Effector CD4-positive, alpha-beta T cell (primary cell): ENCODE measurements at places on chromosomes 16 and 17.

GRCh38 chr17:42442196-42442565 is 16.5 kb upstream of the ATP6V0A1 start:
- no peak for DNase-seq

GRCh38 chr16:64910356-64910755 is 211.5 kb downstream of the CDH11 start:
- no peak for DNase-seq

- no peak for DNase-seq
These were observed 857 bp upstream of the STAT5A start for GRCh38 chr17:42287305-42287976.

GRCh38 chr16:79770244-79771064 is 169.9 kb upstream of the MAF start:
- DNase-seq = peak; percentile 36
